Stimulated activated CD8-positive, alpha-beta memory T cell treated with anti-CD3 and anti-CD28 coated beads, Interleukin-15, amount 100 ng/mL, for 24 hours (primary cell): ENCODE measurements at places on chromosomes 5 and 9.
A peak's percentile ranks its signal among the peaks of the same experiment; 100 is the strongest.

- DNase-seq: no peak
Measured at GRCh38 chr9:127779136-127779981, 893 bp upstream of the SH2D3C start.

DNA sequence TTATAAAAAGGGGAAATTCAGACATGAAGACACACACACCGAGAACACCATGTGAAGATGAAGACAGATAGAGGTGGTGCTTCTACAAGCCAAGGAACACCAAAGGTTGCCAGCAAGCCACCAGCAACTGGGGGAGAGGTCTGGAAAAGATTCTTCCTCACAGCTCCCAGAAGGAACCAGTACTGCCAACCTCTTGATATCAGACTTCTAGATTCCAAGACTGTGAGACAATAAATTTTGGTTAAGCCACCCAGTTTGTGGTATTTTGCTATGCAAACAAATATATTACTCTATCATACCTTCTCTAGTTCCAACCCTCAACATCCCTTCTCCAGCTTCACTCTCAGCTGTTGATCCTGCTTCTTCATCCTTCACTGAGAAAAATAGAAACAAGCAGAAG, 451.1 kb downstream of the EBF1 start:
- no peak for DNase-seq

DNA sequence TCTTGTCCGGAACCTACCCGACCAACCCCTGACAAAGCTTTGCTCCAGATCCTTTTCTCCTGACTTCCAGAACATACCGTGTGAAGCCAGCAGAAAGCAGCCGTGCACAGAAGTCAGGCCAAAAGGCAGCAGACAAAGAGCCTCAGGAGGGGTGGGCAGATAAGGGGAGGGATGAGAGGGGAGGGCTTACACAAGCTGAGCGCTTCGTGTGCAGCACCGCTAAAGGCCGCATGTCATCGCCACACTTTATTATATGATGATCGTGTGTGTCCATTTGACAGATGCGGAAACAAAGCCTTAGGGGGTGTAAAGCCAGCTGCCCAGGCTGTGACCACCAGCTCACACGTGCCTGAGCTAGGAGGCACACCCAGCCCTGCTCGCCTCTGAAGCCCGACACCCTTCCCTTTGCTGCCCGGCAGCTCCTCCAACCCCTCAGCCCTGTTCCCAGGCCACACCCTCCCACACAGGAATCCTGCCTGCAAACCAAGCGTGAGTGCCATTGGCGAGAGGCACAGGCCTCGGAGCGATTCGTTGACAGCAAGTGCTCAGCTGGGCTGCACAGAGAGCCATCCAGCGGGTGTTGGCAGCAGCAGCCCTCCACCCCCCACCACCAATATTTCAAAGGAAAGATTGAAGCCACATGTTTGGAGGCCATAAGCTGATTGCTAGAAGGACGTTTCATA, 170.5 kb upstream of the SMIM23 start:
- DNase-seq: no peak

GRCh38 chr5:179801304-179802206, 5.1 kb downstream of the MGAT4B start:
- DNase-seq: peak; percentile 58

- DNase-seq: no peak
Measured at GRCh38 chr5:14687023-14687665, 22.6 kb downstream of the OTULIN start.

DNA sequence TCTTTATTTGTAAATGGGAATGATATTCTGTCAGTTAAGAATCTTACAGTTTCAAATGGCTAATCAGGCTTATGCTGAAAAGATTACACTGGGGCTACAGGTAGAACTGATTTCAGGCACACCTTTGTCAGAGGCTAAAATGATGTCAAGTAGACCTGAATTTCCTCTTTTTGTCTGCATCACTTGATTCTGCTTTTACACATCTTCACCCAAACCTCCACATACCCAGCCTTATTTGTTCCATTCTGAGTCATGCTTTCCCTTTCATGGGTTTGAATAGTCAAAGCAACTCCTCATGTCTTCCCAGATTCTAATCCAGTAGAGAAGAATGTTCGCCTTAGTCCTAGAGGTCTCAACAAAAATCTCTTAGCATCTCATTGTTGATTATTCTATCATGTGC, 156.4 kb downstream of the CWC27 start:
- DNase-seq: no peak

DNA sequence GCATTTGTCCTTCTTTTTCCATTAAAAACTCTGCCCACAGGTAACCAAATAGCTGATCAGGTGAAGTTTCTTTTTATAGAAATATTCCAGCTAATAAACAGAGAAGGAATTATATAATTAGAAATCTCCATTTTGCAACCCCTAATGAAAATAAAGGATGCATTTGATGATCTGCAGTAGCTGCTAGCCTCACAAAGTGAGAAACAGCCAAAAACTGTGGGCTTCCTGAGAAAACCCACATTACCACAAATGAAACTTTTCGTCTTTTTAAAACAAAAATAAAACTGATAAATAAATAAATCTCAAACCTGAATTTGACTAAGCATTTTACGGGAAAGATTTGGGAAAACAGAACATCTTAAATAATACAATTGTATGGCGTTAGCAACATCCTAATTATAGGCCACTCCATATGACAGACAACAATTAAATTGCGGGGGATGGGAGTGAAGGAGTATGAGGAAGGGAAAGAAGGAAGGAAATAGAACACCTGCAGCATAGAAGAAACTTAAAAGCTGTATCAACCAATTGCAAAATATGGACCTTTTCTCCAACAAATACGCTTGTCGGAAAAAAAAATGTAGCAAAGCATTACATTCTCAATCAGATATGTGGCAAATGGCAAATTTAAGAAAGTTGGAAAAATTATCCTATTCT, 283.0 kb upstream of the ITGA1 start:
- DNase-seq: no peak

- DNase-seq: no peak
Measured at GRCh38 chr5:158553962-158554336, 545.8 kb downstream of the EBF1 start.

DNA sequence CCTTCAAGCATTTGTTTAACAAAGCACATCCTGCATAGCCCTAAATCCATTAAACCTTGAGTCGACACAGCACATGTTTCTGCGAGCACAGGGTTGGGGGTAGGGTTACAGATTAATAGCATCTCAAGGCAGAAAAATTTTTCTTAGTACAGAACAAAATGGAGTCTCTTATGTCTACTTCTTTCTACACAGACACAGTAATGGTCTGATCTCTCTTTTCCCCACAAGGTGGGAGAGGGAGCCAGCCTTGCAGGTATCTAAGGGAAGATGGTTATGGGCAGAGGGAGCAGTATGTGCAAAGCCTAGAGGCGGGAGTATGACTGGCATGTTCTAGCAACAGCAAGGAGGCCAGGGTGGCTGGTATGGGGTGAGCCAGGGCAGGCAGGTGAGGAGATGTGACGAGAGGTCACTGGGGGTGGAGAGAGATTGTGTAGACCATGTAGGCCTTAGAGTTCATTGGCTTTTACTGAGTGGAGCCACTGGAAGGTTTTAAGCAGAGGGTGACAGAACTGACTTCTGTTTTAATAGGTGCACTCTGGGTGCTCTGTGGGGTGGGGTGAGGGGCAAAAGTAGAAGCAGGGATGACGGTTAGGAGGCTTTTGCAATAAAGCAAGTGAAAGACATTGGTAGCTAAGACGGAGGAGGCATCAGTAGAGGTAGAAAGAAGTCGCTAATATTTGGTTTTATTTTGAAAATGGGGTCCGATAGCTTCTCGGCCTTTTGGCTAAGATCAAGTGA, 5.1 kb upstream of the RPS14 start:
- no peak for DNase-seq

DNA sequence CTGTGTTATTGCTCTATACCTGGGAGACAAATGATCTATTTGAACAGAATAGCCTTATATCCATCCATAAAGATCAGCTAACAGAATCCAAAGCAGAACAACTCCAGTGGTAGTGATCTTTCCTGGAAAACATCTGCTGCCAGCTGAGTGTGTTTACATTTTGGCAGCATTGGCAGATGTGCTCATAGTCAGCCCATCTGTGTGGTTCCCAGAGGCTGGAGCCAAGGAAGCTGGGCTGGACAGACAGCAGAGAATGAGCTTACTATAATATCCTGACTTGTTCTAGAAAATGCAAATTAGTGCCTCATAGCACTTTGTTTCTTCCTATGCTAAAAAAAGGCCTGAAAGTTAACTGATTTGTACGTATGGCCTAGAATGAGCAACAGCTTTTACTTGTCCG, 99.7 kb downstream of the ST8SIA4 start:
- DNase-seq: no peak

DNA sequence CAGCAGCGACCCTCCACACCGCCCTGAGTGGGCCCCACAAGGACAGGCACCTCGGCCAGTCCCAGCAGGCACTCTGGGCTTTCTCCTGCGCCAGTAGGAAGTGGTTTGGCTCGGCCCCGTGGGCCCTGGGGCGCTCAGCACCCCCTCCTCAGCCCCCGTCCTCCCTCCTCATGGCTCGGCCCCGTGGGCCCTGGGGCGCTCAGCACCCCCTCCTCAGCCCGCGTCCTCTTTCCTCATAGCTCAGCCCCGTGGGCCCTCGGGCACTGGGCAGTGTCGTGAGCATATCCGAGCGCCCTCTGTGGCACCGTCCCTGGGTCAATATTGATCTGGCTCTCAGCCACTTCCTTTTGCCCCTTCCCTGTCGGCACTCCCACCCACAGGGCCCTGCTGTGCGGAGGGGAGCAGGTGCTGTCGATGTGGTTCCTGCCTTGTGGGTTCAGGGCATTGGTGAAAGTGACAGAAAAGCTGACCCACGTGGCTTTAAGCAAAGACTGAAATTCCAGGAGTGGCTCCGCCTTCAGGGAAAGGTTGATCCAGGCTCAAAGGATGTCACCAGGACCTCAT, 5.5 kb upstream of the SCGB3A1 start:
- DNase-seq: no peak

DNA sequence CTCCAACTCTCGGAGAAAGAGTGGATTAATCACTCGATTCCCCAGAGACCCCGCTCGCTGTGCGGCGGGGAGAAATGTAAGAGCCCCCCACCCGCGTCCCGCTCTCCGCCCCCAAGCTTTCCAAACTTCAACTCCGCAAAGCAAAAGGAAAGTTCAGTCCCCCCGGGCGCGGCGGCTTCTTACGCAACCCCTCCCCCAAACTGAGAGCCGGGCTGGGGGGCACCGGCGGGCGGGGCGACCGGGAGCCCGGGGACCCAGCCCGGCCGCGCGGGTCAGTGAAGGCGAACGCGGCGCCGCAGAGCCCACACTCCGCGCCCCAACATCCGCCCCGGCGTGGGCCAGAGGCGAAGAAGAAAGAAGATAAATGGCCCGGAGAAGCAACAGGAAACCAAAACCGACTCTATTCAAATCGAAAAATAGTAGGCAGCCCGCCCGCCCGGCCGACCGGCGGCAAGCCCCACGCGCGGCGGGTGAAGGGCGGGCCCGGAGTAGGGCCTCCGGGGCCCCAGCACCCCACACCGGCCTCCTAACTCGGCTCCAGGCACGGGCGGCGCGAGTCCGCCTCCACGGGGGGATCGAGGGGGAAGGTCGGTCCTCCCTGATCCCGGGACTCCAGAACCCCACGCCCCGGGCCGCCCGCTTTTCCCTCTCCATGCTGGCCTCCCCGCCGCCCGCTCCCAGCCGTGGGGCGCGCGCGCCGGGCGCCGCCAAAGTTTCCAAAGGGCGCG, 720 bp downstream of the NOTCH1 start:
- peak; percentile 44 for DNase-seq

DNA sequence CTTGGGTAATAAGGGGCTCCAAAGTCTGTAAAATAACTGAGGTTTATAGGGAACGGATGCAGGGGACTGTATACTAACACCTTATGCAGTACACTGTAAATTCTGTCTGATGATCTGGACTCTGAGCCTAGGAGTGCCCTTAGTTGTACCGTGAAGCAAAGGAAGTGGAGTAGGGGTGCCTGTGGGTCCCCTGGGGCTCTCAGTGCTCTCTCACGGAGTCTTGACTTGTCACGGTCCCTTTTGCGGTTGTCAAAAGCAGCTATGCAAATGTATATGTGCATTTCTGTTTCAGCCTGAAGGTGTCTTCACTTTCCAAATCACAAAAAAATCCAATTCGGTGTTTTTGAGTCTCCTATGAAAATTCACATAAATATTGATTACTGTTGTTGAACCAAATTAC, 17.8 kb downstream of the DMRT1 start:
- no peak for DNase-seq

- no peak for DNase-seq
Measured at GRCh38 chr9:32551276-32552051, 663 bp upstream of the SMIM27 start.

- DNase-seq: no peak
Measured at GRCh38 chr5:132640613-132641012, 17.4 kb upstream of the IL13 start.

DNA sequence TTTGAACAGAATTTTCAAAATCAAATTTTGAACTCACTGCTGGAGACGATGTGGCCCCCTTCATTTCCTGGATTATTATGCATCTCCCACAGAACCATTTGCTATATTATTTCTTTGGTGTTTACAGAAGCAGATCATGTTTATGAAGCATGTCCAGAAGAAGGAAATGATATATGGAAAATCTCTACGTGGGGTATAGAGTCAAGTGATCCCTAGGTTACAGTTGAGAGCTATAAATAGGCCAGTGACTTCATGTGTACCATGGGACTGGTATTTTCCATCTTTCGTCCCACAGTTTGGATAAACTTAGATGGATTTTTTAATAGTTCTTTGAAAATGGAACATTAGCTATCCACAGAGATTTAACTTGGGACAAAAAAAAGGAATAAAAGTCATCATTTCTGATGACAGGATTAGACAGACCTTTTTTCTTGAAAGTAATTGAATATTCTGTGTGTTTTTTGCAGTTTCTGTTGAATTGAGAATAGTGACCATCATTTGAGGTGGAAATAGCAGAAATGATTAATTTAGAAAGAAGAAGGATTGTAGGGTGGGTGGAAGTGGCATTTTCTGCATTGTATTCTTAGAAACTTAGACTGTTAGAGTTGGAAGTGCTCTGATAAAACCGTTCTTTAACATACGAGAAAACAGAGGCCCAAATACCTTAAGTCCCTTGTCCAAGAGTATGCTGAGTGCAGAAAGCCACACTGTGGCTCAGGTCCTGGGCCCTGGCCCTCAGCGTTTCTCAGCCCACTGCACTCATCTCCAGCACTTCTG, 136.4 kb downstream of the PIP5K1B start:
- DNase-seq: no peak

- no peak for DNase-seq
Measured at GRCh38 chr9:137705906-137706305, 87.1 kb downstream of the EHMT1 start.

- DNase-seq: no peak
Measured at GRCh38 chr5:140114341-140115185, 654 bp downstream of the PURA start.

GRCh38 chr5:168552146-168552545, 23.0 kb downstream of the FBLL1 start:
- DNase-seq: no peak

- no peak for DNase-seq
Measured at GRCh38 chr9:2502210-2502609, 119.4 kb upstream of the VLDLR start.
